Aorta (tissue), 5 donors: ENCODE measurements at places on chromosomes 1 and 21. TPM values are rescaled to one million over a fixed set of nuclear protein-coding genes. Genes with fewer than 3 reads are reported as not detected.

Gene ADORA1
- not detected for polyA plus RNA-seq

Gene RPL11
- polyA plus RNA-seq = 3,782 TPM

Gene TNN
- not detected for polyA plus RNA-seq

Gene SMIM1
- 6.5 TPM for polyA plus RNA-seq
